Activated CD4-positive, alpha-beta T cell treated with anti-CD3 and anti-CD28 coated beads, Interleukin-2, amount 10 ng/mL, durations not matched to agents 24 days and 14 days (primary cell): ENCODE measurements at places on chromosomes 3 and 15.
A peak's percentile ranks its signal among the peaks of the same experiment; 100 is the strongest.

DNA sequence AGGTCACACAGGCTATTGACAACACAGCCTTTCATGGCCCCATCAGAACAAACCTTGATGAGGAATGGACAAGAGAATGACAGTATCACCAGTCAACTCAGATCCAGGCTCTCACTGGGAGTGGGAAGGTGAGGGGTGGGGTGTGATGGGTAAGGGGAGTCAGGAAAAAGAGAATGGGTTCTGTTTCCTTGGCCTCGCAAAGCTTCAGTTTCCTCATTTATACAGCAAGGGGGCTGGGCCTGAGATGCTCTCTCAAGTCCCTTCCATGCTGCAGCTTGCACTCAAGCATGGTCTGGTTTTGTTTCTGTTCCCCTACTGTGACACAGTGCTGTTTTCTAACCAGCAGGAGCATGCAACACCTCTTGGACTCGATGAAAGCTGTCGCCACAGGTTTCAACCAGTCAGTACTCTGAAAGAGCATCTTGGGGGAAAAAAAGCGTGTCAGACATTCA lies 65.7 kb upstream of the IL12A start:
- no peak for DNase-seq

- peak; percentile 86 for DNase-seq
Observed at GRCh38 chr3:179558742-179559364, 3.9 kb upstream of the ACTL6A start.

GRCh38 chr3:181383760-181384159 lies 328.0 kb upstream of the SOX2 start:
- DNase-seq = no peak

DNA sequence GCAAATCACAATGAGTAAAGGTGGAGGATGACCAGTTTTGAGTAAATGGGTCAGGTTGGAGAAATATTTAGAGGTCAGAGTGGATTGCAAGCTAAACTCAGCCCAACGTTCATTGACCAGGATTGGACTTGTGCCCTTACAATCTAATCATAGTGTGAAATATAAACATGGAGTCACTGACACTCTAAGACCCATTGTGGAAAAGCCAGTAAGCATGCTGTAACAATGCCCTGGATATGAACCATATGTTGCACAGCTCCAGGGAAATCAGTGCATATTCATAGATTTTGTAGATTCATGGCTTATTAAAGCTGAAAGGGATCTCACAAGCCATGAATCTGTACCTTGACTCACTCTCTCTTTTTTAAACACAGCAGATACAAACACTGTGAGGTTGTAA lies 660.2 kb upstream of the LMCD1 start:
- no peak for DNase-seq

GRCh38 chr15:47194718-47195117 lies 522.6 kb upstream of the SEMA6D start:
- DNase-seq = no peak

- DNase-seq = no peak
Observed at GRCh38 chr15:75599401-75599800, 20.3 kb upstream of the PTPN9 start.

DNA sequence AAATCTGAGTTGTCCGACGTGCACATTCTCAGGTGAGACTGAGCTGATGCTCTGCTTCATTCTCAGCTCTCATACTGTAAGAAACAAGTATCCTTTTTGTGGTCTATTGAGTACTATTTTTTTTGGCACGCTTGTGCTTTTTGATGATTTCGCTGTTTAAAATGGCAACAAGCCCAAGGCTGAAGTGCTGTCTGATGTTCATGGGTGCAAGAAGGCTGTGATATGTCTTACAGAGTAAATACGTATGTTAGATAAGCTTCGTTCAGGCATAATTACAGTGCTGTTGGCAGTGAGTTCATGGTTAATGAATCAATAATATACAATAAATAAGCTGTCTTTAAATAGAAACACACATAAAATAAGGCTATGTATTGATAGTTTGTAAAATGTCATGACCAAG lies 27.2 kb downstream of the AQR start:
- no peak for DNase-seq

- peak; percentile 87 for DNase-seq
Observed at GRCh38 chr15:90845201-90845949, 23.0 kb upstream of the FURIN start.

GRCh38 chr15:99657996-99658395 lies 75.2 kb downstream of the LYSMD4 start:
- DNase-seq = no peak

GRCh38 chr3:68861521-68861920 lies 70.8 kb downstream of the TAFA4 start:
- no peak for DNase-seq

DNA sequence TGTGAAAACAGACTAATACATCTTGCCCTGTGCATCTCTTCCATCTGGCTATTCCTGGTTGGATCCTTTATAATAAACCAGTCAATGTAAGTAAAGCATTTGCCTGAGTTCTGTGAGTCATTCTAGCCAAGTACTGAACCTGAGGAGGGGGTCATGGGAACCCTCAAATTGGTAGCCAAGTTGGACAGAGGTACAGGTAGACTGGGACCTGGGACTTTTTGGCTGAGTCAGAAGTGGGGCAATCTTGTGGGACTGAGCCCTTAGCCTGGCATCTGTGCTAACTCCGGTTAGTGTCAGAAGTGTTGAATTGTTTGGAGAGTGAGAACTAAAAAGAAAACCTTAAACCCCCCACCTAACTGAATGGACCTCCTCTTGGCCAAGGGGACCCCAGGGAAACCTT lies 21.0 kb upstream of the LIMD1 start:
- DNase-seq = no peak

- DNase-seq = peak; percentile 72
Observed at GRCh38 chr15:48965972-48966371, 2.3 kb upstream of the SHC4 start.

DNA sequence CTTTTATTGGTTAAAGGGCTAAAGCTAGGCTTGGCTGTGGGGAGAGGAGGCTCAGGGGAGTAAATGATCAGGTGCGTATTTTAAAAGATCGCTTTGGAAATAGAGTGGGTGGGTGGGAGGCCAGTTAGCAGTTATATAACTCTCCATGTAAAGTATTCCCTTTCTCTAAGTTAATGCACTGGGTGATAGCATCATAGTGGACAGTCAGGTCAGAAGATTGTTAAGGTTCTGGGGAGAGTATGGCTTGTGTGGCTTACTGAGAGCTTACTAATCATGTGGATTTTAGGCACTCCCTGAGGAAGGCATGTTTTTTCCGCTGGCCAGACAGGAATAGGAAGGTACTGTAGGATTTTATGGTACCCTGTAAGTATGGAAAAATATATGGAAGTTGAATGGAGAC lies 6.3 kb upstream of the EIF3J start:
- DNase-seq = no peak

DNA sequence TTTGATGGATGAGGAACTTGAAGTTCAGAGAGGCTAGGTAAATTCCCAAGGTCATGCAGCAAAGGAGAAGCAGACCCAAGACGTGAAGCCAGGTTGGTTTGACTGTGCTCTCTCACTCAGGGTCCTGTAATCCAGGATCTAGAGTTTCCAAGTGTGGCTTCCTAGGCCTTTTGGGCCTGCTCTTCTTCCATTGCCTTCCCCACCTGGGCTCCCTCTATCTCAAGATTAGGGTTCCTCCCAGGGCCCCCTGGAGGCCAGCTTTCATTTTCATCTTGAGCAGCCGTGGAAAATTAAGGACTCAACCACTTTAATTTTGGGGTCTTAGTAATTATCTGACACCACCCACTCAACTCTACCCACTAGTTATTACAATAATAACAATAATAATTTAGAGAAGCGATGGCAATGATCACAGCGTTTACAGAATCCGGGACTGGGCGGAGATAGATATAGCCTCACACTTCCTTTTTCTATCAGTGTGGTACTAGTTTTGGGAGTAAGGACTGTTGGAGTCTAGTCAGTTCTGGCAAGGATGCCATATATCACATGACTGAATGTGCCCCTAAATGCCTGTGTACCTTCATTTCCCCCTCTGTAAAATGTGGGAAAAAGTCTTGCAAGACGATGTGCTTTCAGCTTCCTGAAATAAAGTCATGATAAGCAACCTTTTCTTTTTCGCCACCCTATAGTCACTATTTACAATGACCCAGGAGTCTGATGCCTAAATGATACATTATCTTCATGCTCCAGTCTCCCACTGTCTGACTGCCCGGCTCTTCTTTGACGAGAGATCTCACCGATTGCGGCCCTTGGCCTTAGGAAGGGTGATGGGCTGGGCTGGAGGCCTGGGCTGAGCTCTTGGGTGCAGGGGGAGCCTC lies 30.2 kb upstream of the MAGEF1 start:
- DNase-seq = no peak

DNA sequence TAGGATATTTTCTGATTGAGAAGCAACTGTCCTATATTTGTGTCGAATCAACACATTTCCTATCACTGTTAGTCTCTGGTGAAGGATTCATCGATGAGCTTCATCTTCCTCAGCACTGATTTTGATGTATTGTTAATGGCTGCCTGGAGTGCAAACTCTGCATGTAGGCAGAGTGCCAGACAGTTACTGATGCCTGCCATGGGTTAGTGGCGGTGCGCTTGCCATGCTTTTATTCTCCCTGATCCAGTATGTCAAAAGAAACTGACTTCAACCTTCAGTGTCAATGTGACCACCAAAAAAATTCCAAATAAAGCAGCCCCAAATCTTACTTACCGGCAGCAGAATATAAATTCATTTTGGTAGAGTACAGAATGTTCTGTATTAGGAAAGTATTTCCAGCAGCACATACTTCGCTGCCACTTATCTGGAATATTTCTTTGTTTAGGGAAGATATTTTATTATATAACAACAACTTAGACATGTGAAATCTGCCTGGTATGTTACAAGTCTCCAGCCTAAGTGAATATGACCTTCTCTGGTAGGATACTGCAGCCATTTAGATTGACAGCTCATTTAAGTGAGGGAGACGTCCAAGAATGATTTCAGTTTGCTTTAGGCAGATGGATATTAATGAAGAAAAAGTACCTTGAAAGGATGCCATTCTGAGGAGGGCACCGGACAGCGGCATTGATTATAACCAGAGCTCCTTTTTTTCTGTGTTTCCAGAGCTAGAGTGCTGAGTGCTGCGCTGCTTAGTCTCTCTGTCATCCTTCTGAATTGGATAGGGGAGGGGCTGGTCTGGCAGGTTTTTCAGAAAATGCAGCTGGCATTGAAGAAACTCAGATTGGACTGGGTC lies 59.9 kb downstream of the ARHGEF26 start:
- DNase-seq = no peak

DNA sequence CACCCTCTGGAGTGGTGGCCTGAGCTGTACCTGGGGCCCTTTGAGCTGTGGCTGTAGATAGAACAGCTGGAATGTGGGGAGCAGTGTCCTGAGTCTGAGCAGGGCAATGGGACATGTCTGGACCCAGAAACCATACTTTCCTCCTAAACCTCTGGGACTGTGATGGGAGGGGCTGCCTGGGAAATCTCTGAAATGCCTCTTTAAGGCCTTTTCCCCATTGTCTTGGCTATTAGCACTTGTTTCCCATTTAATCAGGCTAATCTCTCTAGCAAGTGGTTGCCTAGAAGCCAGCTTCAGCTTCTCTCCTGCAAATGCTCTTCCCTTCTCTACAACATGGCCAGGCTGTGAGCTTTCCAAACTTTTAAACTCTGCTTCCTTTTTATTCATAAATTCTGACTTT lies 58.5 kb upstream of the SPATA16 start:
- DNase-seq = no peak
